NB4 (cell line): ENCODE measurements at places on chromosomes 2 and 18.

DNA sequence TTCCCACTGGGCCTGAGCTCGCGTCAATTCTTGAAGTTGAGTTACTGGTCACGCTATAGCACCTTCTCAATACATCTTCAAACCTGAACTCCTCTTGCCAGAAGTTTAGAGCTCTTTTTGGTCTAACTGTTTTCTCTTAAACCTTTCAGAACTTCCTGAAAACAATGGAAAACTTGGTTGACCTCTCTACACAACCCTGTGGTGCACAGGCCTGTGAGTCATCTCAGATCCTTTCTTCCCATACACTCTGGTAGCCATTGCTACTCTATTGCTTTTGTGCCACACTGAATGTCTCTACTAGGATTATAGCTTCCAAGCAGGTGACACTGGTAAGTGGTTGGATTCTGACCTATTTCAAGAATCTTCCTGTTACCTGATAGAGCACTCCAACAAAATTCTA, 321.5 kb upstream of the FSIP2 start:
- peak; percentile 5 for DNase-seq

DNA sequence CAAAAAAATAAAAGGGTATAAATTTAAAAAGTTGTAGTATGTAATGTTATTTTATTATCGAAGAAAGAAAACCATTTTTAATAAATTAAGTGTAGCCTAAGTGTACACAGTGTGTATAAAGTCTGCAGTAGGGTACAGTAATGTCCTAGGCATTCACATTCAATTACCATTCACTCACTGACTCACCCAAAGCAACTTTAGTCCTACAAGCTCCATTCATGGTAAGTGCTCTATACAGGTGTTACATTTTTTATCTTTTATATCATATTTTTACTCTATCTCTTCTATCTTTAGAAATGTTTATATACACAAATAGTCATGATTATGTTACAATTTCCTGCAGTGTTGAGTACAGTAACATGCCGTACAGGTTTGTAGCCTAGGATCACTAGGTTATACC, 59.5 kb downstream of the RABL2A start:
- no peak for DNase-seq

- DNase-seq: no peak
Observed at GRCh38 chr2:778731-779350, 101.6 kb upstream of the TMEM18 start.

- DNase-seq: no peak
Observed at GRCh38 chr2:61639721-61640120, 101.6 kb upstream of the XPO1 start.

- DNase-seq: no peak
Observed at GRCh38 chr2:179890666-179891065, 29.3 kb upstream of the ZNF385B start.

GRCh38 chr2:121634354-121635307, 14.6 kb downstream of the CLASP1 start:
- DNase-seq: no peak

GRCh38 chr18:10376731-10377130, 77.7 kb upstream of the APCDD1 start:
- no peak for DNase-seq
